ENCODE measurements at places on chromosomes 2 and 18.

GRCh38 chr2:232697807-232698110 is 628 bp downstream of the GIGYF2 start:
- DNase-seq, result no peak

GRCh38 chr2:121004950-121005349 is 269.3 kb downstream of the GLI2 start:
- DNase-seq, result no peak

DNA sequence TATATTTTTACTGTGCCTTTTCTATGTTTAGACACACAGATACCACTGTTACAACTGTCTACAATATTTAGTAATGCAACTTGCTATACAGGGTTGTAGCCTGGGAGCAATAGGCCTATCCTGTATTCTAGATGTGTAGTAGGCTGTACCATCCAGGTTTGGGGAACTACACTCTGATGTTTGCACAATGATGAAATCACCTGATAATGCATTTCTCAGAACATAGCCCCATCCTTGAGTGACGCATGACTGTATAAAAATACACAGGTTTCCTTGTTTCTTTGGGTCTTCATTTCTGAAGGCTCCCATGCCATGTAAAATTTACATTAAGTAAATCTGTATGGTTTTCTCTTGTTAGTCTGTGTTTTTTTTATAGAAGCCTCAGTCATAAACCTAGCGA is 270.9 kb upstream of the SKOR2 start:
- DNase-seq, result no peak

DNA sequence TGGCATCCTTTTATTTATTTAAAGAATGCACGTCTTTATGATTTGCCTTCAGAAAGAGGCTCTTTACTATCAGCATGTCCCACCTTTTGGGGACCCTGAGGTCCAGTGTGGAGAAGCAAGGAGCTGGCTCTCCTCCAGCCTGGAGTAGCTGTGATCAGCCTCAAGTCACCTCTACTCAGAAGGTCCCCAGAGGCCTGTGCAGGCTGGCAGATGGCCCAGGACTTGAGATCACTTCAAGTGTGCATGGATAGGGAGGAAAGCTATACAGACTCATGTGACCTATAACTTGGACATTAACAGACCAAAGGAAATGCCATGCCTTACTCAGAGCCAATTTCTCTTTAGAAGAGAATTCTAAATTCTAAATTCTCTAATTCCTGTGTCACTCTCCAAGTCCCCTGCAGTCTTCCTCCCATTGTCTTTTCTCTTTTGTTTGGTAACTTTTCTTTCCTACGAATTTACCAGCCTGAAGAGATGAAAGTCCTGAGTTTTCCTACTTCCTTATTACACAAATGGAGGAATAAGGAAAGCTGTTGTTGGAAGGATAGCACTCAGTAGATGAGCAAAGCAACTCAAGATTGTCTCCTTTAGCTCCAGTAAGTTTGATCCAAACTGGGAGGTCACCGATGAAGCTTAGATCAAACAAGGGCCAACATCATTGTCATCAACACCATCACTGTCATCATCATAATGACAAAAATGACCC is 163.9 kb downstream of the GFPT1 start:
- no peak for DNase-seq

DNA sequence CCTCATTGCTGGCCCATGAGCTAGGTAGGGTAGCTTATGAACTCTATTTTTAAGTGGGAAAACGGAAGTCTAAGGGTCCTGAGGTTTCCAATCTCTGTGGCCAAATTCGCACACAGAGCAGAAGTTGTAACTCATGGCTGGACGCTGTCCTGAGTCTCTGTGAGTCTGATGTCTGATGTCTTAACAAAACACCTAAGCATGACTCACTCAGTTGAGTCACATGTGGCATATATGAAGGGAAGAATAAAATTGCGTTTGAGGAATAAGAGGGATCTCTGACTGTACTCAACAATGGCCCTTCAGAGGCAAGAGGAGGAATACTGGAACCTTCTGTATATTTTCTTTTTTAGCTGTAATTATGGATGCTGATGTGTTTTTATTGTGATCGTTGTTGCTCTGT is 569.7 kb downstream of the RIT2 start:
- no peak for DNase-seq

- DNase-seq, result no peak
Measured at GRCh38 chr2:108923019-108923700, 65.9 kb downstream of the EDAR start.

DNA sequence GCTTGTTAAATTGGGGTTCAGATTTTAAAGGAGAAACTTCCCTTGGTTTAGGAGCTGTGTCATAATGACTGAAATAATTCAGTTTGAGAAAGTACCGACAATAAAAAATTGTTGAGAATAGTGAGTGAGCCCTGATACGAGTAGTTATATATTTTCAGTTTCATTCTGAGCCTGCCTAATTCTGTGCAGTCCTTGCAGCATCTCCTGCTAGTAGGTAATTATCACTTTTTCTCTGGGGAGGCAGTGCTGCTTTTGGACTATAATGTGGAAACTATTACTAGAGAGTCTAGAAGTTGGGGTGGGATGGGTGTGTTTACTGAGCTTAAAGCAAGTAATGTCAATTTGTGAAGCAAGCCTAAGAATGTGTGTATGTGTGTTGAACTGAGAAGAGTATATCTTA is 21.7 kb downstream of the ZNF638 start:
- no peak for DNase-seq

DNA sequence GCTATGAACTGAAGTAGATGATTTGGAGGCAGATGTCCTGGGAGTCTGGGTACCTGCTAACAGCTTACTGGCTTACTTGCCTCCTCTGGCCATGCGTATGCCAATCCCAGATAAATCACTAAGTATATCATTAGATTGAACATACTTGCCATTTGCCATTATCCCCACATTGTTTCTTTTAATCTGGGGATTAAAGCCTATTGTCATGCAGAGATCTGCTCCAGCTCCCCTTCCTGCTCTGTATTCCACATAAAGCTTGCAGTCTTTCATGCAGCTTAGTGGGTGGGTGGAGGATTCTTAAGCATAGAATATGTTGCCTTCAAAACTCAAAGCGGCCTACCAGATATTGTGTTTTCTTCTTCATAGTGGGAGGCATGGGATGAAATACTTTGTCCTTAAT is 311.8 kb upstream of the MMADHC start:
- no peak for DNase-seq

DNA sequence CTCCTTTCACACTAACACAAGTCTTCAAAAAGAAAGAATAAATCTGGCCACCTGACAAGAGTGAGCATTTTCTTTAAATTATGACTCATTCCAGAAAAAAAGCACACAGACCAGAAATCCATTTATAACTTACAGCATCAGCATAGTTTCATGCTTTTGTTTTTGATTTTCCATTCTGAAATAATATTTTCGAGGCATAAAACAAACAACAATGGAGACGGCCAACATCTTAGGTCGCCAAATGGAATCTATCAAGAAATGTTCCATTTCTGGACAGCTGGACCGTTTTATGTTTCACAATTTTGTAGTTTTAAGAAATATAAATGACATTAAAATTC is 165.4 kb upstream of the ZFP36L2 start:
- DNase-seq, result no peak

- DNase-seq, result no peak
Measured at GRCh38 chr2:154532763-154533162, 165.7 kb upstream of the KCNJ3 start.

GRCh38 chr18:11081009-11081532 is 68.3 kb downstream of the PIEZO2 start:
- no peak for DNase-seq

DNA sequence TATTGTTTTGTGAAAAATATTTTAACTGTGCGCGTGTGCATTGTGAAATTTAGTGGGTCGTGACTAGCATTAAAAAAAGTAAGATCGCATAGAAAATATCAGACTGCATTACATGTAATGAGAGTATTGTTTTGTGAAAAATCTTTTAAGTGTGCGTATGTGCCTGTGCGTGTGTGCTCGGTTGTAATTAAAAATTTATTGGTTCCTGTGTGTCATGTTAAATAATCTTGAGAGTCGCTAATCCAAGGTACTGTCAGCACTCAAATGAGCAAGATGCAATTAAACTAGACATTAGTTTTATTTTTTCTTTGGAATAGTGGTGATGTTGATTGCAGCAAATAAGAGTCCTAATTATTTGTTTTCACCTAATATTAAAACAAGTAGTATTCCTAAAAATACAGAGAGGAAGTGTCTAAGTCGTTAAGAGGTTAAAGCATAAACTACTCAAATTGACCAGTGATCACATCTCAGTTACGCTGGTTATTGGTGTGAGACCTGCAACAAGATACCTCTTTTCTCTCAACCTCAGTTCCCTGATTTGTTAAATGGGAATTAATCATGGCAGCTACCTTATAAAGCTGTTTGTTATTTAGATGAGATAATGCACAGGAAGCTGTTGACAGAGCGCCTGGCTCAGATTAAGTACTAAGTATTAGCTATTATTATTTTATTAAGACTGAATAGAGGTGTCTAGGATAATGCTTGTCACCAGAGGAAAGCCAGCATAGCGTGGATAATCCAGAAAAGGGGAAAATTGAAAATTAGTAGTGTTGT is 1.9 kb downstream of the ZDBF2 start:
- DNase-seq, result no peak

GRCh38 chr2:159072795-159073194 is 104.4 kb downstream of the TANC1 start:
- no peak for DNase-seq

DNA sequence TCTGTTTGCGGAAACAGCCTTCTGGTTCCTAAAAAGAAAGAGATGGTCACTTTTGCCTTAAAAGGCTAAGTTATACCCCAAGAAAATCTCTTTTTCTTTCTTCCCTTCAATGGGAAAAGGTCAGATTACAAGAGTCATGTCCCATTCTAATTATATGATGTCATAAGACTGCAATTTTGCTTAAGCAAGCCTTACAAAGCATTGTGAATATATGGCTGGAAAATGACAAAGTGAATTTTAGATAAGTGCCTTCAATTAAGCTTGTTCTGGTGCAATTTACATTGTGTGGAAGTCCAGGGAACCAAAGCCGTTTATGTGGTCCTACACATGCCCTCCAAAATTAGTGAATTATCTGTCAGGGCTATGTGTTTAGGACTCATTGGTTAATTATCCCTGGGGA is 7.6 kb upstream of the BMP10 start:
- DNase-seq, result no peak

GRCh38 chr2:12727065-12727464 is 10.3 kb downstream of the TRIB2 start:
- no peak for DNase-seq

- DNase-seq, result no peak
Measured at GRCh38 chr18:32049393-32050171, 31.0 kb downstream of the RNF125 start.

GRCh38 chr2:240974771-240975572 is 23.4 kb upstream of the SNED1 start:
- no peak for DNase-seq

- no peak for DNase-seq
Measured at GRCh38 chr18:34352385-34353163, 127.9 kb upstream of the NOL4 start.

DNA sequence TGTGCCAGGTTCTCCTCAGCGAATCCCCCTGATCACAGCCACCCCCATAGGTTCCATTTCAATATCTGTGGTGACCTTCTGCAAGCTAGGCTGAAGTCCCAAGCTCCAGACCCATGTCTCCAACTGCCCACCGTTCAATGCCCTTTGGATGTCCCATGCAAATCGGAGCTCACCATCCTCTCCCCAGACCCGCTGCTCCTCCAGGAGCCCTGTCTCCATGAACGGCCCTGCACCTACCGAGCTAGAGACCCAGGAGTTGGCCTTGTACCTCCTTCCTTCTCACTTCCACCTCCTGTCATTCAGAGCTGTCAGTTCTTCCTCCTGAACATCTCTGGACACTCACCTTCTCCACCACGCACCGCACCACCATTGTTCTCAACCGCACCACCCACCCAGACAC is 1.0 kb upstream of the FAHD2A start:
- DNase-seq, result no peak

DNA sequence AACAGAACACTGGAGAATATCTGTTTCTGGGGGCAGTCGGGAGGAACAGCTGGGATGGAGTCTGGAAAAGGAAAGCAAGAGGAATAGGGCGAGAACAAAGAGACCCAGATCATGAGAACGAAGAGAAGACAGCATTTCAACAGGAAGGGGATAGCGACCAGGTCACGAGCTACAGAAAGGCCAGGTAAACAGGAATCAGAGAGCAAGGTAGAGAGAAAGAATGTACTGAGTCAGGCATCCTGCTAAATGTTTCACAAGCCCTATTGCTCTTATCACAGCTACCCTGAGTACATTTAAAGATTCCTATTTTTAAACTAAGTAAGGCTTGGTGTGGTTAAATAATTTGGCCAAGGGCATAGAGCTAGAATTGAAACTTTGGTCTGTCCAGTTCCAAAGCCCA is 254.9 kb upstream of the RAB12 start:
- no peak for DNase-seq

DNA sequence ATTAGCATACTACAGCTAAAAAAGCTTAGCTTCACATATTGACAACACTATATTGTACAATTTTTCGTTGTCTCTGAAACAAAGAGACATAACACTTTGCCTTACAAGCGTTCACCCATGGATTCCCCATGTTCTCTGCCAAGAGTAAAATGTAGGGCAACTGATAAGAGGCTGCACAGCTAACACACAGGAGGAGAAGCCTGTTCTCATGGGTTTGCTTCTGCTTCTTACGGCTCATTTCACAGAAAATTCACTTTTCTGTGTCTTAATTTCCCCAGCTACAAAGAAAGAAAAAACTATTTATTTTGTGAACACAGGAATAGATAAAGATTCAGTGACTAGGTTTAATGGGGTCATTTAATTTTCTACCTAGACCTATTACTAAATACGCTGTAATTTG is 182.8 kb upstream of the DLGAP1 start:
- no peak for DNase-seq

GRCh38 chr18:52553441-52553840 is 213.4 kb downstream of the DCC start:
- DNase-seq, result no peak

DNA sequence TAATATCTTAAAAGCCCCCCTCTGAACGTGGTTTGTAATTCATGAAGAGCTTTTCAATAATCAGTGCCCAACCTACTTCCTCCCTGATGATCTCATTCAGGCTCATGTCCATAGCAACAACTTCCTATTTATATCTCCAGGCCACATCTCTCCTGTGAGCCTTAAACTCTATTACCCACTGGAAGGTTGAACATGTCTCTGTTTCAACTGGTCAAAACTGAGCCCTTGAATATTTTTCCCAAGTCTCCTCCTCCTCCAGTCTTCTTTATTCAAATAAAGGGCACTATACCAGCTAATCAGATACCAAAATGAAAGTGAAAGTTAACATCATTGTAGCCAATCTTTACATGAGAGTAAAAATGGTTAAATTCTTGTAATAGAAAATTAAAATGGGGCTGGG is 63.7 kb upstream of the ITGA4 start:
- DNase-seq, result no peak

DNA sequence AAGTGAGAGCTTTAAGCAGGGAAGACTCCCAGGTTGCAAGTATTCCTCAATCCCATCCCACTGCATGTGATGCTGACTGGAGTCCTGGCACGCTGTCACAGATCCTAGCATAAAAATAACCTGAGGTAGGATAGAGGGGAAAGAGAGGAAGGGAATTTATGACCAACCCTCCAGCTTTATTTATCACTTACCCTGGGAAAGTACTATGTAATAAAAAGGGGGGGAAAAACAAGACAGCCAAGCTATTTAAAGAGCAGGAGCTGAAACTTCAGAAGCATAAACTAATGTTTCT is 122.2 kb downstream of the SLC8A1 start:
- no peak for DNase-seq

All from stimulated activated CD4-positive, alpha-beta T cell treated with anti-CD3 and anti-CD28 coated beads, Interleukin-1b, Interleukin-23, amount 100 ng/mL, for 1 hour (primary cell).